ENCODE measurements at places on chromosomes 4 and X. TPM values are rescaled to one million over a fixed set of nuclear protein-coding genes. Genes with fewer than 3 reads are reported as not detected.

GRCh38 chrX:43314525-43314924 lies 341.6 kb upstream of the MAOA start:
- DNase-seq: no peak

GRCh38 chr4:140809676-140810075 lies 53.5 kb upstream of the TBC1D9 start:
- no peak for DNase-seq

DNA sequence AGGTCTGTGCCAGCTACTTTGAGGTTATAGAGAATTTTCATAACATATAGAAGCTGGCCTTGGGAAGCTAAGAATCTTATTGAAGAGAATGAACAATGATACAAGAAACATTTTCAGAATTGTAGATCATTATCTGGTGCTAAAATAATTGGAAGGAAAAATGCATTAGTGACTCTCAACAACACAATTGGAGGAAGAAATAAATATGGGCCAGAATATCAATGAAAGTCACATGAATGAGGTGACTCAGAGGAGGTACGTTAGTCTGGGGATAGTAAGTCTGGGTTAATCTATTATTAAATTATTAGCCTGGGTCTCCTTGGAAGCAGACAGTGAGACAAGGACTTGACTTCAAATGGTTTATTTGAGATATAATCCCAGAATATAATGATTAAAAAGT lies 529.3 kb upstream of the SLIT2 start:
- DNase-seq: no peak

- no peak for DNase-seq
These were observed 244.5 kb upstream of the SPANXN1 start for GRCh38 chrX:145002771-145003170.

- DNase-seq: peak; percentile 76
These were observed 797 bp downstream of the PKD2 start for GRCh38 chr4:88008122-88008742.

DNA sequence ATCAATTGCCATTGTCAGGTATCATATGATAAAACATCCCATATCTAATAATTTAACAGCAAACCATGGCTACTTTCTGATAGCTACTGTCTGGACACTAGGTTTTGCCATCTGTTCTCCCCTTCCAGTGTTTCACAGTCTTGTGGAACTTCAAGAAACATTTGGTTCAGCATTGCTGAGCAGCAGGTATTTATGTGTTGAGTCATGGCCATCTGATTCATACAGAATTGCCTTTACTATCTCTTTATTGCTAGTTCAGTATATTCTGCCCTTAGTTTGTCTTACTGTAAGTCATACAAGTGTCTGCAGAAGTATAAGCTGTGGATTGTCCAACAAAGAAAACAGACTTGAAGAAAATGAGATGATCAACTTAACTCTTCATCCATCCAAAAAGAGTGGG lies 7.0 kb downstream of the NPY5R start:
- no peak for DNase-seq

- no peak for DNase-seq
These were observed 11.6 kb downstream of the TXLNG start for GRCh38 chrX:16797841-16798240.

GRCh38 chr4:128512161-128512560 lies 224.5 kb upstream of the PGRMC2 start:
- no peak for DNase-seq

DNA sequence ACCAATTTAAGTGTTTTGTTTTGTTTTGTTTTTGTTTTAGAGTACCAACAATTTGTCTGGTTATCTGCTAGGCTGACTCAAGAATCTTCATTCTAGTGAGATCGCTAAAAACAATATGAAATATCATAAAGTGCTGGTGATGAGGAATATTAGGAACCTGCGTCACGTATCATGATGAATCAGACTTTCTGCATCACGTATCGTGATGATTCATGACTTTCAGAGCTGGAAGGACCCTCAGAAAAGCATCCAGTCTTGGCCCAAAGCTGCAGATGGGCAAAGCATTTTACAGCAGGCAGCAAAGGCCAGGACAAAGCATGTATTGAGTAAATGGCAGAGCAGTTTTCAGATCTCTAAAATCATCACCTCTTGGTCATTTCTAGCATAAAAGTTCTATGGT lies 278.0 kb upstream of the BOD1L1 start:
- no peak for DNase-seq

GRCh38 chrX:137547291-137547690 lies 18.6 kb upstream of the ZIC3 start:
- no peak for DNase-seq

DNA sequence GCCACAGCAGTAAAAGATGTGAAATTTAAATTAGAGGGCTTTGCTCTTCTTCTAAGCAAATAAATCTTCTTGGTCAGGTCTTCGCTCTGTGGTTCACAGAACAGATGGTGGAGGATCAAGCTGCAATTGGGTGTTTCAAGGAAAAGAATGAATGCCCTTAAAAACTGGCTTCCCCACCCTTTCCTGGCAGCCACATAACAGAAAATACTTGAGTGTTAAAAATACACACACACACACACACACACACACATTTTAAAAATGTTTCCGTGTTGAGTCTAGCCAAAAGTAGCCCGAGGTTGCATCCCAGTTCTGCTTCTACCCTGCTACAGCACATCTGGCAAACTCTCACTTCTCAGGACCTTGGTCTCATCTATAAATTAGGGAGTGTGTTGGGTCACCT lies 56.7 kb upstream of the FGFBP2 start:
- no peak for DNase-seq

- DNase-seq: no peak
These were observed 785.3 kb downstream of the ADGRL3 start for GRCh38 chr4:61985426-61985825.

DNA sequence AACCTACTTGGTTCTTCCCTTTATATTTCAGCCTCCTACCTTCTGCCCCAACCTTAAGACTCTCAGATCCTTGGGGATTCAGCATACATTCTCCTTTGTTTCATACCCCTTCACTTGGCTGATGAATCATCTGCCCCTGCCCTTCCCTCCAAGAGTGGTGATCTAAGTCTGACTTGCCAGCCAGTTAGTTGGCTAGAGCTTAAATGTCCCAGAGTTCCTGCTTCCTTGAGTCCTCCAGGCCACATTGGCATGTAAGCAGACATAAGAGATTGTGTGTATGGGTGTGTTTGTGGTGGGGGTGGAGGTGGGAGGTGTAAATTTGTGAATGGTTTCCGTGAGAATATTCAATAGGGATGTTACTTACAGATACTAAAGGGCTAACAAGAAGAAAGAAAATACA lies 3.7 kb upstream of the TEX13D start:
- no peak for DNase-seq

DNA sequence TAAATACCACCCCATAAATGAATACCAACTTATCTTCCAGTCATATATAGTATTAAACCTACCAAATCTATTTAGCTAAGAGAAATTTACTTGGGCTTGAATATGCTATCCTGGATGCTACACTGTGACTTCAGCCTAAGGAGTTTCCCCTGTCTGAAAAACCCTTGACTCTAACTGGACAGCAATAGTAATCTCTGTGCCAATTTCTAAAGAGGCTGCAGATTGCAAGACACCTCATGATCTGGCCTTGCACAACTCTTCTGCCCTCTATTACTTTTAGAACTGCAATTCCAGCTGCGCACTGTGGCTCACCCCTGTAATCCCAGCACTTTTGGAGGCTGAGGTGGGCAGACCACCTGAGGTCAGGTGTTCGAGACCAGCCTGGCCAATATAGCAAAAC lies 371.5 kb downstream of the KCNIP4 start:
- no peak for DNase-seq

- DNase-seq: no peak
These were observed 22.2 kb downstream of the PRDM8 start for GRCh38 chr4:80219301-80220025.

- DNase-seq: no peak
These were observed 69.0 kb downstream of the LNX1 start for GRCh38 chr4:53522334-53522733.

The USP9X gene
- total RNA-seq: 49.6 TPM

The DCAF8L2 gene
- total RNA-seq: not detected

The CXXC4 gene
- 4.2 TPM for total RNA-seq

The CORIN gene
- total RNA-seq: 1.1 TPM

The CPZ gene
- total RNA-seq: not detected

The OR13H1 gene
- total RNA-seq: not detected
